ENCODE measurements at places on chromosomes 4 and X. TPM values are rescaled to one million over a fixed set of nuclear protein-coding genes. Genes with fewer than 3 reads are reported as not detected.

GRCh38 chrX:11419102-11419501 lies 125.9 kb downstream of the AMELX start:
- DNase-seq: no peak

DNA sequence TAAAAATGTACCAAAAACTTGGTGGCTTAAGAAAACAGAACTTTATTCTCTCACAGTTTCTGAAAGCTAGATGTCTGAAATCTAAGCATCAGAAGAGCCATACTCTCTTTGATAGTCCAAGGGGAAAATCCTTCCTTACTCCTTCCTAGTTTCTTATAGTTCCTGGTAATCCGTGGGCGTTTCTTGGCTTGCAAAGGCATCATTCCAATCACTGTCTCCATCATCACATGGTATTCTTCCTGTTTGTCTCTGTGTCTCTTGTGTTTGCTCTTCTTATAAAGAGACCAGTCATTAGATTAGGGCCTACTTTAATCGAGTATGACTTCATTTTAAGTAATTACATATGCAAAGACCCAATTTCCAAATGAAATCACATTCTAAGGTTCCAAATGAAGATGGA lies 118.9 kb upstream of the FSTL5 start:
- DNase-seq: no peak

DNA sequence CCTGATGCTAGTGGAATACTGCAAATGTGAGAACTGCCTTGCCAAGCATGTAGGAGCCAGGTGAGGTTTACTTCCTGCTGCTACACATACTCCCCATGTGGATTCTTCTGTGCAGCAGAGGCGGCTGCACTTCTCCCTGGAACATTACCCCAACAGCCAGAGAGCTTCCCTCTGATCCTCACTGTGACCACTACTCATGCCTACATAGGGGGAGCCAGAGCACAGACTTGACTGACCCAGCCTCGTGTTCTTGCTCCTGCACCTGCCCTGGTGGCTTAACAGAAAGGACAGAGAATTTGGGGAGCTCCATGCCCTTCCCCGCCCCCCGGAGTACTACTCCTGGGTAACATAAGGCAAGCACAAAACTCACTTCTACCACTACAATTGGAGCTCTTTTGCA lies 38.4 kb downstream of the UGT2A2 start:
- no peak for DNase-seq

- no peak for DNase-seq
These were observed 459.9 kb upstream of the BOD1L1 start for GRCh38 chr4:14087459-14087858.

GRCh38 chrX:139936259-139936658 lies 3.4 kb upstream of the ATP11C start:
- no peak for DNase-seq

DNA sequence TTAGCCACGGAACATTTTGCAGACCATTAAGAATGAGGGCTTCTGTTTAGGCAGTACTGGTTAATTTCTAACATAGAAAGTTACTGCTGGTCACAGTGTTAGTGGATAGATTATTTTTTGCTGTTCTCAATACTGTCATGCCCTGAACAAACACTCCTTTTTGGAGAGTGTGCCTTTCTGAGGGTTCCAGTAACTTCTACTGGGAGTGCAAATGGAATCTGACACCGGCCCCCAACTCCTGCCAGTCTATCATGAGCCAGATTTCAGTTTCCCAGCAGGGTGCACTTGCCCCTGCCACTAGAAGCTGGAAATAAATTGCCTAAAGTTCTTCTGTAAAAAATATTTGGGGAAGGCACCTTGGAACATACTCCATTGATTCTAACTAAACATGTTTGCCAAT lies 224.4 kb upstream of the GPC4 start:
- DNase-seq: no peak

GRCh38 chr4:106329041-106329618 lies 12.8 kb downstream of the AIMP1 start:
- DNase-seq: no peak

- no peak for DNase-seq
These were observed 131.8 kb downstream of the BMPR1B start for GRCh38 chr4:94889523-94889922.

- no peak for DNase-seq
These were observed 192.4 kb downstream of the RBM46 start for GRCh38 chr4:154973244-154974035.

Gene RAP1GDS1
- 18.5 TPM for polyA plus RNA-seq

DNA sequence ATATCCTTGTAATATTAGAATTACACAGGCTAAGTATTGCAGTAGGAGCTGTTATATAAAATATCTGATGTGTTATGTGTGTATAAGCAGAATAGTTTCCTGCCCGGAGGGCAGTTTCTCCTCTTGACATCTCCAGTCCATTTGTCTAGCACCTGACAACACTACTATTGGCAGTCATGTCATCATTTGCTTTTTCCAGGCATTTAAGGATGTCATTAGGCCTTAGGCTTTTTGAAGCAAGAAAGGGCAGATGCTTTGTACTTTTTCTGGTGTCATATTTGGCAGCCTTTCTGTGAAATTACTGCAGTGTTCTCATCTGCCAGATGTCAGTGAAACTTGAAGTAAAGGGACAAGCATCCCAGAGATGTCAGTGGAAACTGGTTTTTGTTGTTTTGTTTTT lies 2017.6 kb upstream of the IGFBP7 start:
- DNase-seq: no peak

Gene ETDC
- not detected for polyA plus RNA-seq

DNA sequence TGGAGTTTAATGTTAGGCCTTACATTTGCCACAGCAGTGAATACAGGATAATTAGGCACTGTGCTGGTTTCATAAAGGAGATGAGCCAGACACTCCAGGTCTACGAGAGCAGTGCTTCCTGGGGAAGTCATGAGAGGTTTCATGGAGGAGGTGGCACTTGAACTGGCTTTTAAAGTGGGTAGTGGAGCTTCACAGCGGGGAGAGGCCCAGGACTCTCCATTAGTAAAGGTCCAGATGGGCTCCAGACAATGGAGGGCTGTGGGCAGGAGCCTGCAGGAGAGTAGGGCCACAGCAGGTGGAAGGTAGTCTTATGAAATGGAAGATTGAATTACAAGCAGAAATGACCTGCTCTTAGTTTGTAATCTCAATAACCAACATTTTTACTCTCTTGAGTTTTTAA lies 29.0 kb downstream of the CLDN22 start:
- DNase-seq: no peak

Gene RBMXL3
- polyA plus RNA-seq: not detected

GRCh38 chrX:125387945-125388344 lies 68.3 kb downstream of the TEX13C start:
- no peak for DNase-seq

Gene SLITRK2
- under 0.01 TPM for polyA plus RNA-seq

DNA sequence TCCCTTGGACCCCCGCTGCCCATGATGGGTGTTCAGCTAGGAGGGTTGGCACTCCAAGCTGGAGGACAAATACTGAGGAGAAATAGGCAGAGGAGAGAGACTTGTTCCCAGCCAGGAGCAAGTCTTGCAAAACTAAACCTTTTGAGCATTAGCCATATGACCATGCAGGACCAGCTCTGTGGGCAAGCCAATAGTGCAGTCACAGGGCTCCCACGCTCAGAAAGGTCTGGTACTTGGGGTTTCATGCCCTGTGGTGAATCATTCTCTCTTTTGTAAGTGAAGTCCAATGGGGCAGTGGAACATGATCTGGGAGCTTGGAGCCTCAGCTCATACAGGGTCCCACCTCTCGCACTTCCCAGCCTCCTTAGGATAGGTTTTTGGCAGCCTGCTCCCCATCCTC lies 300.9 kb downstream of the BCOR start:
- no peak for DNase-seq

Gene HSFX4
- not detected for polyA plus RNA-seq

DNA sequence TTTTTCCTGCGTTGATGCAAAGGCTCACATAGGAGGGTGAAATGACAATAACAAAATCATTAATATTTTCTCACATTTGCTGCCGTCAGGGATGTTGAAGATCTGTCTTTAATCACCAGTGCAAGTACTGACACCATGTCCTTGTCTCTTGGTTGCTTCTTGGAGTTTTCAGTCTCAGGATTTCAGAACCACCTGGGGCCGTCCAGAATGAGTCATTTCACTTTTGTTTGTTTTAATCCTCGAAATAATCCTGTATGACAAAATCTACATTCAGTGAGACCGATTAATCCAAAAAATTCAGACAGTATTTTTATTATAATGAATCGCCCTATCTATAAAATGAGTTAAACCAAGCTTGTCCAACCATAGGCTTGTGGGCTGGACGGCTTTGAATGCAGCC lies 47.2 kb downstream of the NEIL3 start:
- DNase-seq: no peak

Gene ZFYVE28
- polyA plus RNA-seq: 24.1 TPM

DNA sequence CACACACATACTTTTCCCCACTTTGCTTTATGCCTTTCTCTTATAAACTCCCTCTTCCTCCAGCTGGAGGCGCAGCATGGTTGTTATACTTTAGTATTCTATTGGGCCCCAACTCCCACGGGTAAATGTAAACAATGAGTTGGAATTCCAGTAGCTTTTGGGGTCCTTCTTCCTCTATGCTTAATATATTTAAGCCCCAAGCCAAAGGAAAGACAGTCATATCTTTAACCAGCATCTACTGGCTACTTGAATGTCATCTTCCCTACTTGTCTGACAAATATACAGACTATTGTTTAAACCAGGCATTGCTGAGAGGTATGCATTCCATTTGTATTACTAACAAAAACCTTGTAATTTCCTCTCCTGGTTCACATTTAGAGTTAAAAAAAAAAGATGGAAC lies 72.9 kb downstream of the WDR19 start:
- no peak for DNase-seq

GRCh38 chr4:91147067-91147466 lies 1019.9 kb downstream of the CCSER1 start:
- DNase-seq: peak; percentile 34

- DNase-seq: peak; percentile 68
These were observed 34.1 kb downstream of the SPINK2 start for GRCh38 chr4:56787380-56787779.

GRCh38 chr4:40300371-40301162 lies 34.6 kb upstream of the CHRNA9 start:
- no peak for DNase-seq

- no peak for DNase-seq
These were observed 3.5 kb downstream of the SH3KBP1 start for GRCh38 chrX:19883878-19884277.

- DNase-seq: no peak
These were observed 330.2 kb downstream of the PTTG2 start for GRCh38 chr4:38290366-38290765.

GRCh38 chr4:26459756-26460530 lies 30.3 kb downstream of the CCKAR start:
- DNase-seq: no peak

DNA sequence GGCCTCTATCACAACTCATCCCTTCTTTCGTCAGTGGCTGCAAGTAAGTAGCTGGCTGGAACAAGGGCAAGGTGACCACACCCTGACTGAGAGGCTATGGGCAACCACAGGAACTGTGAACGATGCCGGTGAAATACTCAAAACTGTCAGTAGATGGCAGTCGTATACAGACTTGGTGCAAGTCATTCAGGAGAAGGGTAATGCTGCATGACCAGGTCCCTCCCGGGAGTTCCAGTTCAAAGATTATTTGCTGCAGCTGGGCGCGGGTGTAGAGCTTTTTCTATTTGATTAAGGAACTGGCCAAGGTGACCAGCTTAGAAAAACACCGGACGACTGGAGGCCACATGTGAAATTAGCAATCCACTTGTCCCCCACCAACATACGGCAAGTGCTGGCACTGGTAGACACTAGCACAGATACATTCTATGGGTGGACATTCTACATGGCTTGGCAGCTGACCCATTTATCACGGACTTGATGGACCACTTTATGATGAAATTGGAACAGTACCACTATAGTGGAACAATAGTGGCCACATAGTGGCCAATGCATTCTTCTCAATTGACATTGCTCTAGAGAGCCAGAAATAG lies 726.6 kb downstream of the TRAM1L1 start:
- DNase-seq: no peak

Gene MGAT4D
- not detected for polyA plus RNA-seq

- DNase-seq: no peak
These were observed 516.2 kb downstream of the KCTD8 start for GRCh38 chr4:43932448-43932847.

DNA sequence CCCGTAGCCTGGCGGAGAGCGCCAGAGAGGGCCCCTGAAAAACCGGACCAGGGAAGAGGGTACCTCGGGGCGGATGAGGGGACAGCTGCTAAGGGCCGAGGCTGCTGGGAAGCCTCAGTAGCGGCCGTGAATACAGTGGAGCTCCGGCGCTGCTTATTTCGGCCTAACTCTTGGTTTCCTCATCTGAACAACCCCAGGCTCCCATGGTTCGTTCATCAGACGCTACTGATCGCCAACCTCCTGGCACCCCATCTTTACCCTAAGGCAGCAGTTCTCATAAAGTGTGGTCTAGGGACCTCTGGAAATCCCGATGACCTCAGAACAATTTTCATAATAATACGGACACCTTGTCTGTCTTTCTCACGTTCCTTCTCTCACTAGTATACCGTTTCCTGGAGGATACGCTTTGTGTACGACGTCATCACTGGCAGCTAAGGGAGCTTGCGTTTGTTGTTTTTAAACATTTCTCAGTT lies 645 bp upstream of the RAB28 start:
- DNase-seq: no peak
